CD8-positive, alpha-beta T cell (primary cell): ENCODE measurements at places on chromosomes 16 and 17. TPM values are rescaled to one million over a fixed set of nuclear protein-coding genes. Genes with fewer than 3 reads are reported as not detected.

Gene CDC42EP4
- 3.5 TPM for total RNA-seq

Gene IL17C
- 0.81 TPM for total RNA-seq

Gene KRTAP4-9
- total RNA-seq = not detected

Gene CEMP1
- 0.47 TPM for total RNA-seq

DNA sequence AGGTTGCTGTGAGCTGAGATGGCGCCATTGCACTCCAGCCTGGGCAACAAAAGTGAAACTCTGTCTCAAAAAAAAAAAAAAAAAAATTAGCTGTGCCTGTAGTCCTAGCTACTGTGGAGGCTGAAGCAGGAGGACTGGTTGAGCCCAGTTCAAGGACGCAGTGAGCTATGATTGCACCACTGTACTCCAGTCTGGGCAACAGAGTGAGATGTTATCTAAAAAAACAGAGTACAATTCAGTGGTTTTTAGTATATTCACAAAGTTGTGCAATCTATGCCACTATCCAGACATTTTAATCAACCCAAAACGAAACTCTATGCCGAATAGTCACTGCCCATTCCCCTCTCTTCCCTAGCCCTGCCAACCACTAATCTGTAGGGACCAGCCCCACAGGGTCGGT is 25.1 kb downstream of the C16orf54 start:
- DNase-seq = no peak

- DNase-seq = no peak
These were observed 58.8 kb downstream of the ADCY9 start for GRCh38 chr16:4057439-4057877.

GRCh38 chr17:20008242-20009051 is 712 bp upstream of the SPECC1 start:
- no peak for DNase-seq

DNA sequence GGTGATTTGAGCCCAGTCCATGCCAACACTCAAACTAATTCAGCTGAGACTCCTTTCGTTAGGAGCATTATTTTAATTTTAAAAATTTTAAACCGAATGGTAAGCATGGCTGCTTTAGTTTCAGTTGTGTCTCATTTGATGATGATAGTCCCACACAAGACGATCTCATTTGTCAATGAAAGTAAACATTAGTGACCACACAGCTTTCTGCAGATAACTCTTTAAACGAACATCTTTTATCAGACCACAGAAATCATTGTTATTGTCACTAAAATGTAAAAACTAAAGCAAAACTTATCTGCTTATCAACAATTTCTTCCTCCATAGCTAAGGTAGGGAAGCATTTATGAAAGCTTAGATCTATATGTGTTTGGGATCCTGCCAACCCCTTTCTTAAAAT is 382.2 kb downstream of the ZFHX3 start:
- DNase-seq = no peak

DNA sequence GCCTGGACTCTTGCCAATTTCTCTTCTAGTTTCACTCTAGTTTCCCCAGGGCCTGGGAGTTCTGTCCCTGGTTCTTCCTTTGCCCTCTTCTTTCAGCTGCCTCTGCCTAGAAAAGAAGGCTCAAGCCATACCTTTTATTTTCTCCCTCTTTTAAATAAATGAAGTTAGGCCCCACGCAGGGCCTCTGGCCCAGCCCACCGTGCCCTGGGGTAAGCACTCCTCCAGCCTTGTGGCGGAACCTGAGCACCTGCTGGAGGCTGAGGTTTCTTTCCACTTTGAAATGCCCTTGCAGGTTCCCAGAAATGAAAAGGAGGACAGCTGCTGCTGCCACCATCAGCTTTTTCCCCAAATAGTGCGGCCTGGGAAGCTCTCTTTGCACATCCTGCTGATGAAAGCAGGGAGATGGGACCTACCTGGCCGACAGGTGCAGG is 139.4 kb downstream of the CCDC182 start:
- no peak for DNase-seq

DNA sequence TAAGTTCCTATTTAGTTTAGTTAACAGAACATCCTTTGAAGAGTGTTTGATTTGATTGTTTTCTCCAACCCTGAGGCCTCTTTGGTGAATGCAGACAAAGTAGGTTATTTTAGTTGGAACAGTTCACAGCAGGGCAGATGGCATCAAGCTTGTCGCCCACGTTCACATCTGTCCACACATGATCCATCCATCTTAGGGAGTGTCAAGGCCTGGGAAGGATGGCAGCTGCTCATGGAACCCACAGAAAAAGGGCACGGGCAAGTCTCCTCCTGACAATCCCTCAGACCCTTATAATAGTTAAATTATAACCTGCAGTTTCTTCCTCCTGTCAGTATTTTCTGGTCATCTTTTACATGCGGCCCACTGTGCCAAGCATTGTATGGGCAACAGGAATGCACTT is 60.2 kb downstream of the KNOP1 start:
- DNase-seq = no peak

DNA sequence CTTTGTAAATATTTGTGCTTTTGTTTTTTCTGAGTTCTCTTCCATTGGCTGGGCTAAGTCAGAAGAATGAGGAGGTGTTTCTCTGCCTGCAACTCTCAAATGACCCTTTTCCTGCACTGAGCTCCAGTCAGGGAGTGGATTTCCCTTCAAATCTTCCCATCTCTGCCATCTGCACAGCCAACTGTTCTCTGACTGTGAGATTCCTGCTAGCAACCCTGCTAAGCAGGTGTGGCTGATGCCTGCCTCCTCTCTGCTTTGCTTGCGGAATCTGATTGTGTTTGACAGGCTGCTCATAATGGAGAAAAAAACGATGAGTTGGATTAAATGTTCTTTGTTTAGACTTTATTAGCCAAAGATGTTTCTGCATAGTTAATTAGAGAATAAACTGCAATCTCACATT is 519.8 kb downstream of the TMEM114 start:
- DNase-seq = no peak

DNA sequence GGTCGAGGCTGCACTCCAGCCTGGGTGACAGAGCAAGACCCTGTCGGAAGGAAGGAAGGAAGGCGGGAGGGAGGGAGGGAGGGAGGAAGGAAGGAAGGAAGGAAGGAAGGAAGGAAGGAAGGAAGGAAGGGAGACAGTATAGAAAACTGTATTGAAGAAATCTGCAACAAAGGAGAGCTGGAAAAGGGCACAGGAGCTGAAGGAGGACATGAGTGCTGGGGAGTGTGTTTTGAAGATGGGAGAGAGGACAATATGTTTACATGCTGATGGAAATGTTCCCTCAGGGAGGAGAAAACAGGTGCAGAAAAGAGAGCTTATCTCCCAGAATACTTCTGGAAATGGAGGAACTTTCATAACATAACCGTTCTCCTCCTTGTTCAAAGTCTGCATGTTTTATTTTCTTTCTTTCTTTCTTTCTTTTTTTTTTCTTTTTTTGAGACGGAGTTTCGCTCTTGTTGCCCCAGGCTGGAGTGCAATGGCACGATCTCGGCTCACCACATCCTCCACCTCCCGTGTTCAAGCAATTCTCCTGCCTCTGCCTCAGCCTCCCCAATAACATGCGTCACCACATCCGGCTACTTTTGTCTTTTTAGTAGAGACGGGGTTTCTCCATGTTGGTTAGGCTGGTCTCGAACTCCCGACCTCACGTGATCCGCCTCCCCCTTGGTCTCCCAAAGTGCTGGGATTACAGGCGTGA is 2.7 kb upstream of the HAP1 start:
- no peak for DNase-seq

DNA sequence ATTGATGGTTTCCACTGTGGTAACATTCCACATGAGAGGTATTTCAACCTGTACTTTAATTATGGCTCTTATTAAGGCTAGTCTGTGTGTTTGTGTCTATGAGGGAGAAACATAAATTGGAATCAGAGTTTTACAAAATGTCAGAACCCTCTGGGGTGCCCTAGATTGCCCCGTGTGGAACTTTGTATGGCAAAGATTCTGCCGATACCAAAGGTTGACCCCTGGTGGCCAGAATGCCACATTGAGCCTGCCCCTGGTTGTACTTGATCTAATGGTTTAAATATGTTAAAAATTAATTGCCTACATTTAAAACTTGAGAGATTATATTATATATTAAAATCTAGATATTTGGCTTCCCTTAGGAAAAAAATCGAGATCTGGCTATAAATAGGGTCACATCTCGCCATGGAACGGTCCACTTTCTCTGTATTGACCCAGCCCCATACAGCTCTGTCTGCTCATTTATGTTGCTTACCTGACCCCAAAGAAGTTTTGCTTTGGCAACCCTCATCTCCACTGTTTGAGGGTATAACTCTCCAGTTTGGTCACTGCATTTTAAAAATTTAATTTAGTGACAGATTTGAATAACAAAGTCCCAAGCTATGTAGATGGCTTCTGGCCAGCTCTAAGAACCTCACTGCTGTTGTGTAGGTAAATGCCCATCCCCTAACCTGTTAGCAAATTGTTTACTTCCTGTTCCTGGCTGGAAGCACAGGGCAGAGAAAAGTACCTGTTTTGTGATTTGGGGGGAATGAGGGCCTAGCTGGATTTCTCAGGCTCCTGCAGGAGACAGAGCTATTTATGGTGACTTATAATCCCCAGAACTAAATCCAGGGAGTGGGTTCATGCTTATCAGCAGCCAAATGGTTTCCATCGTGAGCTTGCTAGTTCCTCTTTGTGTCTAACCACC is 95.0 kb downstream of the PLCG2 start:
- peak; percentile 29 for DNase-seq

- no peak for DNase-seq
These were observed 56.0 kb upstream of the ENPP7 start for GRCh38 chr17:79674506-79675412.

DNA sequence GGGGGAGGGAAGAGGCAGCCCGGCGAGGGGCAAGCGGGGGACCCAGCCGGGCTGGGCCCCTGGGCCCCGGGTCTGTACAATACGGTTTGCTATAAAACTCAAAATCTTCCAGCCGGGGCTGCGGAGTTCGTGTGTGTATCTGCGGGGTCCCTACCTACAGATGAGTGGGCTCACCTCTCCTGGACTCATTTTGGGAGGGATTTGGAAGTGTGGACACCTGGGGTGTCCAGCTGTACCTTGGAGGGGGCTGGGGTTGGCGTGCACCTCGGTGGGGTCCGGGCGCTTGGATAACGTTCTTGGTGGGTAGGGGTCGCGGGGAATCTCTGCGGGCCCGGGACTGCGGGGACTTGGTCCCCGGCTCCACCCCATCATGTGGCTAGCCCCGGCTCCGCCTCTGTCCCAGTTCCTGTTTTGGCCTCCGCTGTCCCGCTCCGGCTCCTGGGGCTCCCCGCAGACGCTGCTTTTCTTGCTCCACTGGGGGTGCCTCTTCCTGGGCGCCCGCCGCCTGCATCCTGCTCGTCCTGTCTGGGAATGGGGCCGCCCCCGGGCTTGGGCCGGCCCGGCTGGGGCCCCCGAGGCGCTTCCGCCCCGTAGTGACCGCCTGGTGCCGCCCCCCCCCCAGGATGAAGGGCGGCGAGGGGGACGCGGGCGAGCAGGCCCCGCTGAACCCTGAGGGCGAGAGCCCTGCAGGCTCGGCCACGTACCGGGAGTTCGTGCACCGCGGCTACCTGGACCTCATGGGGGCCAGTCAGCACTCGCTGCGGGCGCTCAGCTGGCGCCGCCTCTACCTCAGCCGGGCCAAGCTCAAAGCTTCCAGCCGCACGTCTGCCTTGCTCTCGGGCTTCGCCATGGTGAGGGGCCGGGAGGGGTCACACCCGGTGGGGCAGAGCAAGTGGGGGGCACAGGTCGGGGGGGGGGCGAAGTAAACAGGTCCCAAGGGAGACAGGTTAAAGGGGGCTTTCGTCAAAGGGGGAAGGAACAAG is at the start of gene ORAI3:
ORAI3 (plus strand) TSS at position 402 of the 983 bp plus-strand sequence; CDS start at position 624, 222 bp downstream.
- no peak for DNase-seq

- DNase-seq = no peak
These were observed 89.1 kb downstream of the TBC1D16 start for GRCh38 chr17:79946352-79947231.

GRCh38 chr16:4506450-4506849 is 30.3 kb downstream of the HMOX2 start:
- peak; percentile 80 for DNase-seq

DNA sequence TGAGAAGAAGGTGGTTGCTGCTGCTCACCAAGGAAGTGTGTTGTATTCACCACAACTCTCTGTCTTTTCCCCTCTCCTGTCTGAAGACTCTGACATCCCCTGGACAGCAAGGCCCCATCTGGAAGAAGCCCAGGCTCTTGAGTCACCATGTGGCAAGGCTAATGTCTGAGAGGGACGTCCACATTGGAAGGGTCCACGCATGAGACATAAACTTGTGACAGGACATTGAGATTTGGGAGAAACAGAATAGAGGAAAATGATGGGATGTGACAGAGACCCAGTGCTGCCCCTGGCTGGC is 176.5 kb downstream of the IRF8 start:
- DNase-seq = no peak

GRCh38 chr17:32992321-32993033 is 830 bp downstream of the SPACA3 start:
- no peak for DNase-seq

GRCh38 chr16:56950881-56951771 is 10.6 kb upstream of the CETP start:
- DNase-seq = peak; percentile 55

GRCh38 chr17:752620-753219 is 656 bp upstream of the GEMIN4 start:
- DNase-seq = peak; percentile 62

DNA sequence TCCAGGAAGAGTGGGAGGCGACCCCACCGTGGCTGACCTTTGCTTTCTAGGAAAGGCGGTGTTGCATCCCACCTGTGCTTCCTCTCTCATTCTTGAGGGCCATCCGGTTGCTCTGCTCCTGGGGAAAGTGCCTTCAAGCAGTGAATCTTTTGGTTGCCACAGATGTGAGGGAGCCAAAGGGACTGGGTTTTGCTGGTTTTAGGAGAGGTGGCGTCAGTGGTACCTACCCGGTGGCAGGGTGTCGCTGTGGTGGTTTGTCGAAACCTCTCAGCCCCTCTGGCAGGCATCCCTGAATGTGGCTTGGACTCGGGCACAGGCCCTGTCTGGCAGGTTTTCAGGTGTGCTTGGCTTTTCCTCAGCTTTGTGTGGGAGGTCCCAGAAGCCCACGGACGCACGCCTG is 611.5 kb downstream of the KCNJ18 start:
- DNase-seq = no peak

DNA sequence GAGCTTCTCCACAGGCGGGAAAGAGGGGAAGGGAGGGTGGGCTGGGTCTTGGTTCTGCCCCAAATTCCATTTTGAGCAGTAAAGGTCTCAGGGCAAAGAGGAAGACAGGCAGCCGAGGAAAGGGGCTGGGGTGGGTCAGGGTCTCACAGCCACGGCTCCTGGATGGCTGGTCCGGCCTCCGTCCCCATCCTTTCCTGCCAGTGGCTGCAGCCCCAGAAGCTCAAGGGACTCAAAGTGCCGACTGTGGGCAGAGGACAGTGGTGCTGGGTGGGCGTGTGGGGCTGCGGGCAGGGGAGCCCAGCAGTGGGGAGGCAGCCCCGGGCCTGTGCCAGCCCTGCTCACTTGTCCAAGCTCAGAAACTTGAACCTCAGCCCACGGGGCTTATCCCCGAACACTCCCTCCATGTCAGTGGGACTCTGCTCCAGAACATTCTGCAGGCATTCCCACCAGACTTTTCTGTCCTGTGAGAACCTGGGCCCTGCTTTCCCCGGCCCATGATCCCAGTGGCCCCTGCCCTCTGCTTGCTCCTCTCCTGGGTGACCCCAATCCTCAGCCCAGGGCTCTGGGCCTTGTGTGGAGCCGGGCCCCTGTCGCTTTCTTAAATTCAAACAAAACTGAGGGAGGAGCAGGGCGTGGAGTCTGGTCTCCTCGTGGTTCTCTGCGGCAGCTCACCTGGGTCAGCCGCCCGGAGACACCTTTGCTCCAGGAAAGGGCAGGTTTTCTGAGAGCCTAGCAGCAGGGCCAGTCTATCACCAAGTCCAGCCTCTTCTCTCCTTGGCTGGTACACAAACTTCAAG is 117.8 kb upstream of the METRNL start:
- DNase-seq = no peak
